ENCODE measurements at places on chromosomes 1 and 21.

DNA sequence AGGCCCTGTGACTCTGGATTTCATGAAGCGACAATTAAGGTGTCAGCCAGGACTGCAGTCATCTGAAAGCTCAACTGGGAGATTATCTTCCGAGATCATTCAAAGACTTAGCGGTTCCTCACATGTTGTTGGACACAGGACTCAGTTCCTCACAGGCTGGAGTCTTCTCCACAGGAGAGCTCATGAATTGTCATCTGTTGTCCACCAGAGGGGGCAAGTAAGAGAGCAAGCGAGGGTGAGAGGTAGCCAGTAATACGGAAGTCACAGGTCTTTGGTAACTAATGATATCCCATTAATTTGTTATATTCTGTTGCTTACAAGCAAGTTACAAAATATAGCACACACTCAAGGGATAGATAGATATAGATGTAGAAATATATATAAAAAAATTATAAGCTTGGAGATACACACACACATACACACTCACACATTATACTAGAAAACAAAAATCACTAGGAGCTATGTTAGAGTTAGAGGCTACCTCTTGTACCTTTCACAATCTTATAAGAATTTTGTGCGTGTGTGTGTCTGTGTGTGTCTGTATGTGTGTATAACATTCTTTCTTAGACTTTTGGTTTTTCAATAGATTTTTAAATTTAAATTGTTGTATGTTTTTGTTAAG is 1695.3 kb downstream of the BRINP3 start:
- peak; percentile 46 for DNase-seq

- peak; percentile 89 for DNase-seq
Observed at GRCh38 chr1:6922096-6922931, 137.1 kb downstream of the CAMTA1 start.

DNA sequence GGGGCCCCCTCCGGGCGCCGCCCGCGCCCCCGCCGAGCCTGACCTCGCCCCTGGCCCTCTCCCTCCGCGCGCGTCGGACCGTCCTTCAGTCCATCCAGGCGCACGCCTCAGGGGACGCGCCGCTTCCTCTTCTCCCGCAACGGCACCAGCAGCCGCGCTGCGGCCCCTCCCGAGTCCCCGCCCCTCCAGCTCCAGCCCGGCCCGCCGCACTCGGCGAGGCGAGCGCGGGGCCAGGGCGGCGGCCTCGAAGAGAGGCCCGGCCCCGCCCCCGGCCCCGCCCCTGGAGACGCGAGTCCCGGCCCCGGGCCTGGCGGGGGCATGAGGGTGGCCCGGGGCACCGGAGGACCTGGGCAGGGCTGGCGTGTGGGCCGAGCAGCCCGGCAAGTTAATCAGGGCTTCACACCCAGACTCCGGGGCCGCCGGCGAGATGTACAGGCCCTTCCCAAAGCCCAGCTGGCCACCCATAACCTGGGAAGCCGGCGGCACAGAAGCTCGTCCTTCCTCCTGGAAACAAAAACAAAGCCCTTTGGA is at the start of gene IGSF3:
IGSF3 (minus strand) TSS at position 159 of the 531 bp plus-strand sequence. CDS start 1,407 bp downstream, outside the sequence.
- peak; percentile 72 for DNase-seq

DNA sequence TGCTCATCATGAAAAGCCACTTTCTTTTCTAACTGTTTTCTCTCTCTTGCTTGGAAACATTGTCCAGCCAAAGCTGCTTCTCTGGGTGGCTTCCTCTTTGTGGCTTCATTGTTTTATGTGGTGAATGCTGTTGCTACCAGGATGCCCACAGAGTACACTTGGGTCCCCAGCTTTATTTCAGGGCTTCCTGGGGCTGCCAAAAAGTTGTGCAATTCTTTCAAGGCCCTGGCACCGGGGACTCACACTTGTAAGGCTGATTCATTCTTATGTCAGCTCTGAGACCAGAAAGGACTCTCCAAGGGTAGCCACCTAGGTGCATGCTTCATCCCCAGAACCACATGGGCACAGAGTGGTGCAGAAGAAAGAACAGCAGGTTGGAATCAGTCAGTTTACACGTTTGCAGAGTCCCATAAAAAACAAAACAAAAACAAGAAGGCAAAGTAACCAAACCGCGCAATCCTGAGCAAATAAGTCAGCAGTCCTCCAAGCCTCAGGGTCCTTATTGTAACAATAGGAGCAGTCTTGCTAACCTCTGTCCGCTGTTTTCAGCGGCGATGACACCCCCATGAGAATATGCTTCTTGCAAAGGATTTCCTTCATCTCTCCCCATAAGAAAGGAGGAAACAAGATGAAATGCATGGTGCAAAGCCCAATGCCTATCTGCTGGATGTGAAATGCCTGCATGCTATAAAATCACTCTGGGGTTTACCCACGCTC is 89.9 kb upstream of the SSX2IP start:
- DNase-seq, result peak; percentile 97

DNA sequence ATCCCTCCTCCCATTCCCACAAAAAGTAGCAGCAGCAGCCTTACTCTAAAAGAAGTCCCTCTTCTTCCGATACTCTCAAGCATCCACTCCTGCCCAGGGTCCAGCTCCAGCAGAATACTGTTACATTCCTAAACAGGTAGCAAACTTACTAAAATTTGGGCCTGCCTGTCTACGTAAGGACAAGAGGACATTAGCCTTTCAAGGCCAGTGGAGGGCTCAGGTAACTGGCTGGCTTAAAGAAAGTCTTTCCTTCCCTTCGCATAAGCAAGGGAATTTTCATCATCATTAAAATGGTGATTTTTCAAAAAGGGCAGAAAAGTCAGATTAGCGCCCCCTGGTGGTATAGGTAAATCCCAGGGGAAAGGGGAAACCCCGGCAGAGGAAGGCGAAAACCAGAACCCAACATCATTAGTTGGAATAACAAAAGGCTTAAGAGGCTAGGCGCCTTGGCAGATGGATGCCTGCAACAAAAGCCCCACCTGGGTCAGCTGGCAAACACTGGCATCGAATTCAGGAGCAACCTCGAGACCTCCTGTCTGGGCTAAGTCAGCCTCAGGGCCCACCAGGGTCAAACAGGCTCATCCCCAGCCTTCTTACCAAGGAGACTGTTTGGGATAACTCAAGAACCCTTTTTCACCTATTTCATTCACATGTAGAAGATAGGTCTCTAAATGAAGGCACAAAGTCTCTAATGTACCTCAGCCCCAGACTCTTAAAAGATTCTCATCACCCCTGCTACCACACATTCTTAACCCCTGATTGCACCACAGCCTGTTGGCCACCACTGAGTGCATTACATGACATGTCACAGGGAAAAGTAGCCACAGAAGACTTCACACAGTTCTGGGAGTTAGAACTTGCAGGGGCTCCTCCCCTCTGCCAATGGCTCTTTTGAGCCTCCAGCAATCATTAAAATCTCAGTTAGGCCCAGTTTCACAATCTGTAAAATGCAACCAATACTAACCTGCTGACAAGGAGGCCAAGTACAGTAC is 36.7 kb downstream of the ERI3 start:
- peak; percentile 46 for DNase-seq

DNA sequence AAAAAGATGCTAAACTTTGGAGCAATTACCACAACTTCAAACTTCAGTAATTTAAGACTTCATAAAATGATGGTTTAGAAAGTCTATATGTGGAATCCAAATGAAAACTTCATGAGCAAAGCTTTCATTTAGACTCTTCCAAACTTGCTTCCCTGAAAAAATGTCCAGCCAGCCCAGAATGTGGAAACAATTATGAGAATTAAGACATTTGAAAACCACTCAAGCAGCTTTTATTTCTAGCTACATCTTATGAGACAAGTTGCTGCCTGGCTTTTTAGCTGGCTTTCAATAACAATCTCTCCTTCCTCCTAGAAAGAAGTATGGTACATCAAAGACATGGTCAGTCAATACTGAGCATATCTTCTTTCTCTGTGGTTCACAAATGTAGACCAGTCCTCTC is 21.8 kb downstream of the LPAR3 start:
- DNase-seq, result no peak

Data from M059J (cell line).